ENCODE measurements at places on chromosomes 5 and 9. TPM values are rescaled to one million over a fixed set of nuclear protein-coding genes. Genes with fewer than 3 reads are reported as not detected.

Gene CTSV
- total RNA-seq = 13.4 TPM

Gene IFNA1
- total RNA-seq = not detected

Gene SLC25A25
- total RNA-seq = 8.7 TPM

Gene OTP
- 0.13 TPM for total RNA-seq

Gene SPATA31D4
- total RNA-seq = not detected

Gene CDH9
- total RNA-seq = not detected

Gene NSMF
- total RNA-seq = 29.8 TPM

Gene FBN2
- 12.1 TPM for total RNA-seq

Gene GLDC
- total RNA-seq = 14.1 TPM

Gene FOXI1
- total RNA-seq = not detected

Gene VCAN
- 12.7 TPM for total RNA-seq

Gene TMED9
- total RNA-seq = 293 TPM

Gene DMRTA1
- 0.55 TPM for total RNA-seq

Gene DDX4
- total RNA-seq = not detected

Gene PRDM9
- total RNA-seq = not detected

Gene NPR3
- 20.7 TPM for total RNA-seq

Gene SGCD
- 6.2 TPM for total RNA-seq

Gene RGS7BP
- total RNA-seq = not detected

Gene ABHD17B
- 15.4 TPM for total RNA-seq

Gene PCDHGC3
- 6.5 TPM for total RNA-seq

Gene C5orf58
- total RNA-seq = not detected

Gene FAM13B
- total RNA-seq = 12.2 TPM

Gene TAF11L7
- total RNA-seq = not detected

Gene ADRA1B
- 16.4 TPM for total RNA-seq

Gene HMGCS1
- total RNA-seq = 56.3 TPM

Gene SMIM32
- not detected for total RNA-seq

Gene ARL14EPL
- 0.35 TPM for total RNA-seq

Gene SLC1A1
- 0.79 TPM for total RNA-seq

Gene C9
- not detected for total RNA-seq

Gene RASGRF2
- 1.6 TPM for total RNA-seq

Gene SAXO1
- total RNA-seq = not detected

Gene GNA14
- not detected for total RNA-seq

Gene LCN1
- total RNA-seq = not detected

Gene ARHGEF39
- 16.6 TPM for total RNA-seq

Gene CDC26
- total RNA-seq = 55.8 TPM

All from A549 treated with GW870086 at 1 μM for 4 hours (cell line).